ENCODE measurements at places on chromosomes 12 and 14. TPM values are rescaled to one million over a fixed set of nuclear protein-coding genes. Genes with fewer than 3 reads are reported as not detected.

The C12orf54 gene
- total RNA-seq: not detected

The FBXO33 gene
- total RNA-seq: 20.1 TPM

- DNase-seq: no peak
These were observed 84.0 kb downstream of the CCDC88C start for GRCh38 chr14:91333650-91334039.

- no peak for DNase-seq
These were observed 572.0 kb upstream of the ATP2B1 start for GRCh38 chr12:90280564-90281058.

- DNase-seq: no peak
These were observed 1.8 kb upstream of the UBE2N start for GRCh38 chr12:93443576-93443975.

DNA sequence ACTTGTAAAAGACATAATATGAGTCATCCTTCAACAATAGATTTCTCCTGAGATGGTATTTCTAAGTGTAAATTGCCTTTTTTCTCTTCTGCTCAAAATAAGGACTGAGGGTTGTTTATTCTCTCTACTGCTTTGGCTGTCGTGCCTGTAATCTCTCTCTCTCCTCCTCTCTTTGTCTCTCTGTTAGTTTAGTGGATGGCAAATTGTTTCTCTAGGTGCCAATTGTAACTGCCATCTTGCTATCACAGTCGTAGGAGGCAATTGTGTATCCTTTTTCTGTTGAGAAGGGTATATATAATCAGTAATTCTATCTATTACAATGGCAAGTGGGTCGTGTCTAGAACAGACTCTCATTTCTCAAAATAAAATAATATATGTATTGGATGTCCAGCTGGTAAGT is 545.0 kb upstream of the FBXO33 start:
- DNase-seq: no peak

DNA sequence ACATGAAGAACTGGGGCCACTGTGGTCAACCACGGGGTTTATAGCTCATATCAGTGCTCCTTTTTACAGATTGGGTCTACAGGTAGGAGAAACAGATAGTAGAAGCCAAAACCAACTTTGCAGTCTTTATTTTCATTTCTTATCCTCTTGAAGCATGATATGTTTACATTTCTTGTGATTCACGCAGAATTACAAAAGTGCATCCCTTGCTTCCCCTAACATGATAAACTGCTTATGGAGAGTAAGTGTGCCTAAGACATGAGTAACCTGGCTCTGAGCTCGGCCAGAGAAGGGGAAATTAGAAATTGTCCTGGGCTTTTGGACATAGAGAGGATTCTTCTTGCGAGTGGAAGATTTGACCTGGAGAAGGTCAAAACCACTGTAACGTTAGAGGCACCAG is 18.4 kb downstream of the PWP1 start:
- DNase-seq: no peak

All from CD8-positive, alpha-beta memory T cell (primary cell).